ENCODE measurements at places on chromosomes 7 and 10.

- DNase-seq = no peak
Measured at GRCh38 chr10:117353684-117354083, 21.6 kb downstream of the PDZD8 start.

DNA sequence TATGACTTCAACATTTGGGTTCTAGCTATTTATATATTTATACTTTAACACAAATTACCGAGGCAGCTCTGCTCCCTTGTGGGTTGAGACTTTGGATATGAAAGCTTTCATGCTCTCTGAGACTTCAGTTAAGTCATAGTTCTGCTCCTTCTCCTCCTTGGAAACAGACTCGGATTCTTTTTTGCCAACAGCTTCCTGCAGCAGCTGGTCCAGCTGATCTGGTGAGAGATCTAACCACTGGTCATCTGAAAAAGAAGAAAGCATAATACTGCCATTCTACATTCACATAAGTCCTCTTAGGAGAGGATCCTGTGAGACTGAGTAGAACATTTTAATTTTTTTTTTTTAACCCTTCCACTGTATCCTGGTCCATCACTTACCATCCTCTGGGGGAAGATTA lies 28.6 kb downstream of the ECD start:
- no peak for DNase-seq

GRCh38 chr10:72014197-72014596 lies 50.0 kb downstream of the CHST3 start:
- no peak for DNase-seq

DNA sequence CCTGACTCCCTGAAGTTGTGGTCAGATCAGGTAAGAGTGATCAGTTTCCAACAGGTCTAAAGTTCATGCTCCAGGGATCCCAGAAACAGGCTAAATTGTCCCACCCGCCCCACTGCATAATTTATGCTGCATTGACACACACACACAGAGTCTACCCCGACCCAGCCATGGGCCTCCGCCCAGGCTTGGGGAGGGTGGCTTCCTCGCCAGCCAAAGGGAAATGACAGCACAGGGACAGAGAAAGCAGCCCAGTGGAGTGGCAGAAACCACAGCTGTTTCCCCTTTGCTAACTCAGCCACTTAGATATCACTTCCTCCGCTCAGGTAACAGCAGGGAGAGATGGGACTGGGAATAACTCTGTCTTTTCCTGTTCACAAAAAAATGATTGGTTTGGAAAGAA lies 9.4 kb downstream of the SH3PXD2A start:
- DNase-seq = no peak

- no peak for DNase-seq
Measured at GRCh38 chr10:109913306-109913892, 9.9 kb downstream of the XPNPEP1 start.

GRCh38 chr7:139568346-139568675 lies 44.8 kb downstream of the CLEC2L start:
- no peak for DNase-seq

- DNase-seq = no peak
Measured at GRCh38 chr7:100221231-100221718, 1.5 kb downstream of the PVRIG start.

GRCh38 chr10:117134056-117134305 lies 4.1 kb downstream of the VAX1 start:
- DNase-seq = no peak

GRCh38 chr10:48470115-48470892 lies 134.6 kb downstream of the ARHGAP22 start:
- DNase-seq = no peak

Data from COR-L47 (cell line).